ENCODE measurements at places on chromosomes 11 and 22.

DNA sequence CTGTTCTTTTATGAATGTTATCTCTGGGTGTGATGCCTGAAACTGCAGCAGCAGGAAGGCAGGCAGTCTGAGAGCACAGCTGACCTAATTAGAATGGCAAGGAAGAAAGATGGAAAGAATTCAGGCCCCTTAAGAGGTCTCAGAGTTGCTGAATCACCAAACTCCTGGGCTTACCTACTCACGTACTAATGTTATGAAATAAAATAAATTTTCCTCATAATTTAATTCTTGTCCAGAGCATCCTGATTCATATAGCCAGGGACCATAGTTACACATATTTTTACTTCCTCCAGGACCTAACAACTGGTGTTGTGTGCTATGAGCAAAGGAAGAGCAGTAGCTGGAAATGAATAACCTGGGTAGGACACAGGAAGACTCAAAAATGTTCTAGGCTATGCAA, 41.9 kb downstream of the SNX19 start:
- peak; percentile 41 for DNase-seq

GRCh38 chr22:42608823-42609361, 5.8 kb downstream of the POLDIP3 start:
- DNase-seq, result peak; percentile 81

DNA sequence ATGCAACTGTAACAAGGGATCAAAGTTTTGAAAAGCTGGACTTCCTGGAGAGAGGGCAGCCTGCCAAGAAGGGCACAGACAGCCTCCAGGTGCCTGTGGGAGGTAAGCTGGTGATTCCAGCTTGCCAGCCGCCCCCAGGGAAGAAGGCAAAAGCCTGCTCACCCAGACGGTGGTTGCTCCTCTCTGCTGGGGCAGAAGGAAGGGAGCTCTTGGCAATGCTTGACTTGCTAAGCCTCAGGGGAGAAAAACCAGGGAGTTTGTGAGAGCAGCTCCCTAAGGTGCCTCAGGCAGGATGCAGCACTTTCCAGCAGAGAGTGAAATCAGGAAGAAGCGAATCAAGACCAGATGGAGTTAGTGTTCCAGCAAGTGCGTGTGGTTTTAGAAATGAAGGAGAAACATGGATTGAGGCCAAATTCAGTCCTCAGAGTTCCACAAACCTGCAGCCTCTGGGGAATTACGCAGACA, 553.6 kb downstream of the BUD13 start:
- no peak for DNase-seq

GRCh38 chr11:26976389-26976788, 17.5 kb upstream of the FIBIN start:
- DNase-seq, result peak; percentile 86

DNA sequence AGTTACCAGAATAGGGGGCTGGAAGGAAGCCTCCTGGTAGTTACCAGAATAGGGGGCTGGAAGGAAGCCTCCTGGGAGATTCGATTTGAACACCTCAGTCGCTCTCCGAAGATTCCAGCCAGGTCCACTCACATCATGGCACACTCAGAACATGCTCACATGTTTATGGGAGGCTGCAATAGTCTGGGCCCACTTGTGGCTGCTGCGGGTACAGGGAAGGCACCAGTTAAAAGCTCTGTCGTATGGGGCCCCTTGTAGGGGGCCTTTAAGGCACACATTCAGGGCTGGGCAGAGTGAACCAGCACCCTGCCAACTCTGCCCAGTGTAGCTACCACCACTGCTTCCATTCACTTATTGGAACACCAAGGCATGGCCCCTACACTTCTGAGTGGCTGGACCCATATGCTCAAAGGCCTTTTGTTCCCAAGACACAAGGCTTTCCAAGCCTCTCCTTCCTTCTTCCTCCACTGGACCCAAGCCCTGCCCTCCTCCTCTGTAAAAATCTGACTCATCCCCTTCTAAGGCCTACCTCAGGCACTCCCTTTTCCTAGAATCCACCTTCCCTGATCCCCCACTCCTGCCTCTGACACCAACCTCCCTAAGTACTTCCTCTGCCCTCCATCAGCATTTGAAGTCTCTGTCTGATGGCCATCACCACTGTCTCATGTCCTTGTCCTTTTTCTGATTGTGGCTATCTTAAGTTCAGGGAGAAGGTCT, 28.0 kb downstream of the USP35 start:
- DNase-seq, result no peak

- no peak for DNase-seq
These were observed 300.2 kb downstream of the SHANK2 start for GRCh38 chr11:70952191-70952590.

- no peak for DNase-seq
These were observed 6.0 kb downstream of the UCP2 start for GRCh38 chr11:73976451-73977151.

DNA sequence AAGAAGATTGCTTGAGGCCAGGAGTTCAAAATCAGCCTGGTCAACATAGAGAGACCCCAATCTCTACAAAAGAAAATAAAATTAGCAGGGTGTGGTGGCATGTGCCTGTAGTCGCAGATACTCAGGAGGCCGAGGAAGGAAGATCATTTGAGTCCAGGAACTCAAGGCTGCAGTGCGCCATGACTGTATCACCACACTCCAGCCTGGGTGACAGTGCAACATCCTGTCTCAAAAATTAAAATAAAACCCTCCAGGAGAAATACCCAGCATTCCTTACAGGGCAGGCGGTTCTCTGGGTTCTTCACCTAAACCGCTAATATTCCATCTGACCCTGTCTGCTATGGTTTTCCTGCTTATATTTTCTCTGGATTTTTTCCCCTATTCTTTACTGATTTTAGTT, 13.5 kb downstream of the TCF20 start:
- no peak for DNase-seq

DNA sequence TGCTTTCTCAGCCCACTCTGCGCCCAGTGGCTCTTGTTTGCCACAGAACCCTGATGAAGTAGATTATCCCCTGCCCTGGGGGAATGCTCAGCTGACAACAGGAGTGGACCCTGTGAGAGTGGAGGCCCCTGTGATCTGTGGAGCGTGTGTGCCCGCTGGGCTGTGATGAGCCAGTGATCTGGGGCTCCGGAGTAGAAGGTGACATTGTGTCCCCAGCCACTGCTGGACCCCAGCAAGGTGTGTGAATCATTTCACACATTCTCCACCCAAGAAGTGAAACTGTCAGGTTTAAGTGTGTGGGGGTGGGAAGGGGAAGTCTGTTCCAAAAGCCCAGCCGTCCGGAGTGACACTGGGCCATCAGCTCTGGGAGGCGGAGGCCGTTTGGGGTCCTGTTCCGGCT, 33.1 kb upstream of the GRAMD4 start:
- DNase-seq, result no peak

Measured in astrocyte of the spinal cord (primary cell).